Ovary (tissue), 10 donors: ENCODE measurements at places on chromosomes 3 and 15.

- DNase-seq, result no peak
Observed at GRCh38 chr3:9938966-9939365, 5.3 kb downstream of the CRELD1 start.

DNA sequence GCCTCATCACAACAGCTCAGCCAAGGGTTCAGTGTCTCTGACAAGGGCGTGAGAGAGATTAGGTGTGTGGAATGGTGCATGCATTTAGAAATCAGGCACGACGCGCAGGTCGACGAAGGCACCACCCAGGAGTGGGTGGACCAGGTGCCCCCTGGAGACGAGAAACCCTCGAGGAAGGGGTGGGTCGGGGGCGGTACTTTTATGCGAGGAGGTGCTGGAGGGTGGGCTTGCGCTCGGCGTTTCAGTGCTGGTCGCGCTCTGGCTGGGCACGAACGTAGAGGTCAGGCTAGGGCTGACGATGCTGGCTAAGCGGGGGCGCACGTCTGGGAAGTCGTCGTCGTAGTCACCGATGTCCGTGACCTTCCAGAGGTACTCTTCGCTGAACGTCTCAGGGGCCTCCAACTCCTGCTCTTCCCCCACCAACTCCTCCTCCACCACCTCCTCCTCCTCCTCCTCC lies 393 bp downstream of the ERICH6 start:
- no peak for DNase-seq

GRCh38 chr3:101836652-101837598 lies 12.4 kb upstream of the NFKBIZ start:
- no peak for DNase-seq

DNA sequence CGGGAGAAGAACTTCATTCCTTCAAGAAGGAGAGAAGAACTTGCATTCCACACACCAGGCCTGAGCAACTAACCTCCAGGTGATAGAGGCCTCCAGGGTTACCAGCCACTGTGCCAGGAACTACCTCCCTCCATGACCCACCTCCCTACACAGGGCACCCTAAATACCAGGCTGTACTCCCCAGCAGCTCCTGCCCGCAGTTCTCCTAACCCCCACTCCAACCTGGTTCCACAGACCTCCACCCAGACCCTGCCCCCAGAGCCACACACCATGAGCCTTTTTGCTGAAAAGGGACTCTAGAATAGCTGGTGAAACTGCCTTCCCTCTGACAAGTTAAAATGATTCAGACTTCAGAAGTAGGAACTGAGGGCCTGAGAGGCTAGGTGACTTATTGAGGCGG lies 8.2 kb downstream of the IGDCC3 start:
- DNase-seq, result no peak

GRCh38 chr3:80017369-80017768 lies 249.6 kb upstream of the ROBO1 start:
- DNase-seq, result no peak

DNA sequence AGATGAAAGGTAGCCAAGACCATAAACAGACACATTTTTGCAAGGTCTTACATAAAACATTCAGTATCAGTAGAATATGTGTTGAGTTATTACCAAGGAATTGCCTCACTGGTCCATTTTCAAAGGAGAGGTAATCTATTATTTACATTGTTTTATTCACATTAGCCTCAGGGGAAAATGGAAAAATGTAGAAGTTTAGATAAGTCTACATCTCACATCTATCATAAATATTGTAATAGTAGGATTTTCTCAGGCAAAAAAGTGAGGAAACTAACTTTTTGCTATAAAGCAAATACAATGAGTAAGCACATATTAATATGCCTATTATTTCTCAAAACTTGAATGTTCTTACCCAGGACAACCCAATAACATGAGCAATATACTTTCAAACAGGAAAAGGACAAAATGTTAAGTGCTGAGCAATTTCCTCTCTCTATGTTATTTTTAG lies 184.6 kb upstream of the AGTR1 start:
- no peak for DNase-seq

DNA sequence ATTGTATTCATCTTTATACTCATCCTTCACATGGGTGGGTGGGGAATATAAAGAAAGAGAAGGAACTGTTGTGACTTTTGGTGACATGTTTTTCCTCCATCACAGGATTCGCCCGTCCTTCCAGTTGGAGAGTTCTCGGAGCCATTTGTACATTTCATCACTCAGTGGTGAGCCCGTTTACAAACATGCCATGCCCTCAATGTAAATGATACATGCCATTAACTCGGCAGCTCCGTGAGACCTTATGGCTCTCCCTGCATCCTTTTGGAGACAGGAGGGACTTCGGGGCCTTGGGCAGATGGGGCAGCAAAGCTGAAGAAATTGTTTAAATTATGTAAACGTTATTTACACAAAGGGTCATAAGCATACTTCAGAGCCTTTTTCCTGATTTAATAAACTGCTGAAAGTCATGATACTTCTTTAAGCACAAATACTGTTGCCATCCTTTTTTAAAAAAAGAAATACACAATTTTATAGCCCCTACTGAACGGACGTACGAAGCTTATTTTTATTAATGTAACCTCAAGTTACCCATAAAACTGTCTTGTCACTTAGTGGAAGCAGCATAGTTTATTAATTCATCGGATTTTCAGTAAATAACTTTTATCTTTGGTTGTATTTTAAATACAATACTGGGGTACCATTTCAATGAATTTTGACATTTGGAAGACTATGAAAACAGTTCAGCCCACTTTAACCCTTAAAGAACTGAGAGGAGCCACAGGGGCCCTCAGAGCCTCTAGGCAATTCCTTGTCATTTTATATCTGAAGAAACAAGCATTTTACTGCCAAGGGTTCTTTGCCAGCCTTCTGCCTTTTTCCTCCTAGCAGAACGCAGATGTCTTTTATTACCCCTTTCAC lies 55.6 kb upstream of the SKOR1 start:
- DNase-seq, result no peak

DNA sequence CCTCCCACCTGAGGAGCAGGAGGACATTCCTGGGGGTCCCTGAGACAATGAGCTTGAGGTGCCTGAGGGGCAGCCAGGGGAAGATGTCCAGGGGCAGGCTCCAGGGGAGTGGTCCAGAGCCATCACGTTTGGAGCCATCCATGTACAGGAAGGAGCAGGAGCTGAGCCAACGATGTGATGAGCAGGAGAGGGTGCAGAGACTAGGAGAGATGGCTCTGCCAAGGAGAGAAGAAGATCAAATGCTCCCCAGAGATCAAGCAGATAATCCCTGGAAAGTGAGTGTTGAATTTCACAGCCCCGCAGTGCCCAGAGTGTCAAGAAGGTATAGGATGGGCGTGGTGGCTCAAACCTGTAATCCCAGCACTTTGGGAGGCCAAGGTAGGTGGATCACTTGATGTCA lies 97.8 kb upstream of the HERC1 start:
- DNase-seq, result no peak

GRCh38 chr3:1252061-1252430 lies 159.2 kb downstream of the CNTN6 start:
- no peak for DNase-seq

DNA sequence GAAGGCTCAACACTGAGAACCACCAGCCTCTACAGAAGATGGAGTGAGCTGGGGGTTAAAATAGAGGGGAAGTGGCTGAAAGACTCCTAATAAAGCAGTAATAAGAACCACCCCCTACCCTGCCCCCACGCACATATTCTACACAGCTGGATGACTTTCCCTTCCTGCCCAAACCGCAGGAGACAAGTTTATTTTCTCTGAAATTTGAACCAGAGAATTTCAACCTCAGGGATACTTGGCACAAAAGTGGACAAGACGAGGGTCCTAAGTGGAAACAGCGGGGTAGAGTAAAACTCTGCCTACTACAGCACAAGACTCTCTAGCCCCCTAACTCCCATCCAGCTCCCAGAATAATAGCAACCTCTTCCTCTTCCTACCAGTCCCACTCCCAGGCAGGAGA lies 28.4 kb downstream of the USF3 start:
- DNase-seq, result no peak

- DNase-seq, result no peak
Observed at GRCh38 chr15:98937413-98938104, 70.0 kb downstream of the PGPEP1L start.

DNA sequence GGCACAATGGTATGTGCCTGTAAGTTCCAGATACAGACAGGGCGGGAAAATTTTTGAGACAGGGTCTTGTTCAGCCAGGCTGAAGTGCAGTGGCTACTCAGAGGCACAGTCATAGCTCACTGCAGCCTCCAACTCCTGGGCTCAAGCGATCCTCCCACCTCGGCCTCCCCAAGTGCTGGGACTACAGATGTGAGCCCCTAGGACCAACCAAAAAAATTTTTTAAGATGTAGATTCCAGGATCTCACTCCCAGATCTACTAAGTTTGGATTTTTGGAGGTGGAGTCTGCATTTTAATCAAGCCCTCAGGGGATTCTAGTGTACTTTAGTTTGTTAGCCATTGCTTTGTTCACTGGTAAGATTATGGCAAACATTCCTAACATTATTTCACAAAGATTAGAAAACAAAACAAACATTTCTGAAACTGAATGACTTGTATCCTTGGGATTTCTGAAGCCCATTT lies 2.7 kb downstream of the LIPH start:
- DNase-seq, result no peak

GRCh38 chr15:40843261-40843884 lies 475 bp upstream of the SPINT1 start:
- no peak for DNase-seq

GRCh38 chr3:171806200-171807128 lies 3.8 kb downstream of the PLD1 start:
- DNase-seq, result no peak

- peak; percentile 48 for DNase-seq
Observed at GRCh38 chr15:90930861-90931574, 1.3 kb downstream of the HDDC3 start.

GRCh38 chr15:60476713-60477112 lies 2.2 kb downstream of the ICE2 start:
- no peak for DNase-seq

DNA sequence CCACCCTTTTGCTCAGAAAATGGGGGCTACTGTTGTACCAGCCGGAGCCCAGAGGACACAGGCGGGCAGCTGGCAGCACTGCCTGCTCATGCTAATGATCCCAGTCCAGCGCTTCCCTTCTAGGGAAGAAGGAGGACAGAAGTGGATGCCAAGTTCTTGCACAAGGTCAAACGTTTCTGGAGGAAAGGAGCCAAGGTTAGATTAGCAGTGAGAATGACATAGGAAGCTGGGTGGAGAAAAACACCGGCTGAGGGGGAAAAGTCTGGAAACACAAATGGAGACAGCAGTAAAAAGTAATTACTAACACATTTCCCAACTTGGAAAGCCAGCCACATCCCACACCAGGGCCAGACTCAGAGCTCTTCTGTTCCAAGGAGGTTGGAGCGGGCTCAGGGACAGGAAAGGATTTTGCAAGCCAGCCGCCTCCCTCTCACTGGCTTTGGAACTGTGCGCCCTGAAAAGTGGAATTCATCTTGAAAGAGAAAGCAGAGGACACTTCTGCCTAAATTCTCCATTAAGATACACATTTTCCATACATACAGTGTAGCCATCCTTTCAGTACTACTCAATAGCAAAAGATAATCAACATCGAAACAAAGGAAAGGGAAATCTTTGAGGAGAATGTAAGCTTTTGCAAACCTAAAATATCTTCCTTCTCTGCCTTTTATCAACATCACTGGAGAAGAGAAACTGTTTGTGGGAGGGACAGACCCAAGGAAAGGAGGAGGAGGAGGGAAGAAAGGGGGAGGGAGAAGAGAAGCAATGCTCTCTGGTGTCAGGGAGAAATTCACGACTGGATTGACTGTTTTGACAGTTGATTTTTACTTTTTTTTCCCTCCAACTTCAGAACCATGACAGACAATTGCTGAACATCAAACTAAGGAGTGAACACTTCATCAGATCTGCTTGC lies 133.6 kb downstream of the CD47 start:
- peak; percentile 77 for DNase-seq

GRCh38 chr3:24433838-24434591 lies 60.6 kb downstream of the THRB start:
- DNase-seq, result no peak

- no peak for DNase-seq
Observed at GRCh38 chr15:57555270-57555669, 36.4 kb upstream of the MYZAP start.

DNA sequence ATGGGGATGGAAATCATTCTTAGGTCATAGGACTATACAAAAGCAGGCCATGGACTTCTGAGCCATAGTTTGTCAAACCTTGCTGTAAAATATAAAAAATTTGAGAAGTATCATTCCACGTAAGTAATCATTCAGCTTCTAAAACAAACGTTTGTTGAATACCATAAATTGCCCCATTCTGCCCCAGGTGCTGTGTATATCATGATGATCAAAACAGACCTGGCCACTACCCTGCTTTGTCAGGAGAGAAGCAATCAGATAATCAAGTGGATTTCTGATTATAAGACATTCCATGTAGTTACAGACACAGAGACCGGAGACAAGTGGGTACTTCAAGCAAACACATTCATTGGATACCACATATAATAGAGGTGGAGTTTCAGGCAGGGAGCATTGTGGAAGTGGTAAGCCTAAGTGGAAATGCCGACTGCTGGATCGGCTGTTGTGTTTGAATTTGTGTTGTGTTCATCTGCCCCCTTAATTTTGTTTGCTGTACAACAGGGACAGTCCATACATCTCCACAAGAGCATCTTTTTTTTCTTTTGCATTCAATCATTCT lies 61.7 kb downstream of the TGFBR2 start:
- no peak for DNase-seq

DNA sequence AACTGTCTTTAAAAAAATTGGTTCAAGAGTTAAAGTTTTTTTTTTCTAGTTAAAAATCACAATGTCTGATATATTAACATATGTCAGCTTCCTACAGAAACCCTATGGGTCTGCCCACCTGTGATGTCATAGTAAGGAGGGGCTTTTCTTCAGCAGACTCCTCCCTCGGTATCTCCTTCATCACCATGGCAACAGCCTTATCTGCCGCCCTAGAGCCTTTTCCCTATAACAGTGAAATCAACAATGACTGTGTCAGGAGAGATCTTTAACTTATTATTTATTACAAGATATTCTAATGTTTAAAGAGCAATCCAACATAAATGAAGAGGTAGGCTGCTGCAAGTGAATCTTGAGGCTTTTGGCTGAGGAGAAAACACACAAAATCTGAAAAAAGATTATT lies 138.7 kb downstream of the PEX5L start:
- no peak for DNase-seq

GRCh38 chr15:70029297-70029701 lies 68.4 kb downstream of the TLE3 start:
- DNase-seq, result peak; percentile 15

DNA sequence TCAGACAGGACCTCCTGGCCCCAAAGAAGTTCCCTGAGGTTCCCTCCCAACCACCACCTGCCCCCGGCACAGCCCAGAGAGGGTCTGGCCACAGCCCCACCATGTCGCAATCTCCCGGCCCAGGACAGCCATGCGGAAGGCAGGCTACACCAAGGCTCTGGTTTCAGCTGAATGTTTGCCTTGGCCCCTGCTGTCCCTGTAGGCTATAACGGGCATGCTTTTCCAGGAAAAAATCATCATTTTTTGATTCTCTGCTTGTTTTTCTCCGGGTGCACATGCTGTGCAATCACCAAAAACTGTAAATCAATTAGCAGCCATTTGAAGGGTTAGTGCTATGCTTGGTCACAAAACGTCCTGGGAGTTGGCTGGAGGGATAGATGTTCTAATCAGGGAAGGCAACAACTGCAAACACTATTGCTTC lies 142.7 kb upstream of the IGF1R start:
- peak; percentile 51 for DNase-seq

- DNase-seq, result no peak
Observed at GRCh38 chr3:187889601-187890404, 144.5 kb upstream of the BCL6 start.
